GM19239 (cell line): ENCODE measurements at places on chromosomes 1 and 21.
A peak's percentile ranks its signal among the peaks of the same experiment; 100 is the strongest.

- no peak for DNase-seq
These were observed 34.9 kb downstream of the ARID1A start for GRCh38 chr1:26730695-26731094.

GRCh38 chr1:218525031-218525430 lies 179.9 kb downstream of the TGFB2 start:
- DNase-seq: no peak

DNA sequence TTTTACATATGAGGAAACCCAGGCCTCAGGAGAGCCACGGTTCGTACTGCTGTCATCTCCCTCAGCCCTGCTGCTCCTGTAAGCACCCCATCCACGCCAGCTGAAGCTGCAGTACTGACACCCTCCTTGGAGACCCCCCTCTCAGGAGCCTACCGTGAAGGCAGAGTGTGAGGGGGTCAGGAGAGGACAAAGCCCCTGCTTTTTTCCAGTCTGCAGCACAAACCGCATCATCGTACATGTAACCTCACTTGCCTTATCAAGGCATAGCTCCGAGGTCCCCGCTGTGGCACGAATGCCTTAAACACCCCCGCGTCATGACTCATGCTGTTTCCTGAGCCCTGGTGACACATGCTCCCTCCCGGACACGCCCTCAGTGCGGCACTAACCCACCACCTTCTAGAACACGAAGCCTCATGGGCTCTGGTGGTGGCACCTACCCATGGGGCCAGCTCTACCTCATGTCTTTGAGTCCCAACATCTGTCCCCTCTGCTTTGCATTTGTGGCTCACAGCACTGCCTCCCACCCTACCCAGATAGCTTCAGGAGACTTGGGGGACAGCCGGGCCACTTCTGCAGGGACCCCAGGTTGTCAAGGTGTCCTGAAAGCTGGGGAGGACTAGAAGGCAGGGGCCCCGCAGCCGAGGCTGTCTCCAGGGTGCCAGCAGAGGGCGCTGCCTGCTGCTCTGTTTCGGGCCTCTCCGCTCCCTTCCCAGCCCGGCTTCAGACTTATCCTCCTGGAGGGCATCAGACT lies 4.9 kb downstream of the SH3BGRL3 start:
- DNase-seq: peak; percentile 58

DNA sequence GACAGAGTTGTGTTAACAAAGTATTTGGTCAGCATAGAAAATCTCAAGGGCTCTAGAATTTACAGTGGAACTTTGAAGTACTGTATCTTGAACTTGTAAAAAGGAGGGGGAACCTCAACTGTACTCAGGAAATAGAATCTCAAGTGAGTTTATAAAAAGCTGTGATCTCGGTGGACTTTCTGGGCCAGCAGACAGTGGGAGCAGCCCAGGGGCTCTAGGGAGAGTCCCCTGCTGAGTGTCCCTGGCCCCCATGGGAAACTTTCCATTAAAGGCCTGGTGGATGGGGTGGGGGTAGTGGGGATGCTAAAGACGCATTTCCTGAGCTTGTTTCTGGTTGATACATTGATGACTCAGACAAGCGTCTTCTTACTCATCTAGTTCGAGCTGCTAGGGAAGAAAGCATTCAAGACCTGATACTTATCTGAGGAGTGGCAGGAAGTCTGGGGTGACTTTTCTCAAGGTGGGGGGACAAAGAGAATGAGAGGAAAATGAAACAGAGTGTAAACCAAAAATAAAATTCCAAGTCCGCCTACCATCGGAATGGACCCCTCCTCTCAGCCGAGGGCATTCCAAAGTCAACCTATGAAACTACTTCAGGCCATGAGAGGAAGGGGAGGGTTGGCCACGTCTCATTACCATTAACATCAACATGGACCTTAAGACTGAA lies 65.5 kb downstream of the NID1 start:
- DNase-seq: peak; percentile 44

- no peak for DNase-seq
These were observed 68.5 kb upstream of the SDC3 start for GRCh38 chr1:30977105-30977504.

DNA sequence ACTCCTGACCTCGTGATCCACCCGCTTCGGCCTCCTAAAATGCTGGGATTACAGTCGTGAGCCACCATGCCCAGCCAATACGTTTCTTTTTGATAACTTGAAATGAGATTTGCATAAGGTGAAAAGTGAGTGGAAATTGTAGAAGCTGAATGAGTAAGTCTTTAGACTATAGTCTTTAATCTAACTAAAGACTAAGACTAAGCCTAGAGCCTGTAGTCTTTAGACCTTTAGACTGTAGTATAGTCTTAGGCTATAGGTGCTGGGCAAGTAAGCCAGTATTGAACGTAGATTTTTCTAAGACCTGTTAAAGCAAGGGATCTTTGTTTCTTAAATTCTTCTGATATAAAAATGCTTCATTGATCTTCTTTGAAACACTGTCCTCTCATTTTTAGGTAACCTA lies 12.1 kb downstream of the PPP2R5A start:
- DNase-seq: no peak

DNA sequence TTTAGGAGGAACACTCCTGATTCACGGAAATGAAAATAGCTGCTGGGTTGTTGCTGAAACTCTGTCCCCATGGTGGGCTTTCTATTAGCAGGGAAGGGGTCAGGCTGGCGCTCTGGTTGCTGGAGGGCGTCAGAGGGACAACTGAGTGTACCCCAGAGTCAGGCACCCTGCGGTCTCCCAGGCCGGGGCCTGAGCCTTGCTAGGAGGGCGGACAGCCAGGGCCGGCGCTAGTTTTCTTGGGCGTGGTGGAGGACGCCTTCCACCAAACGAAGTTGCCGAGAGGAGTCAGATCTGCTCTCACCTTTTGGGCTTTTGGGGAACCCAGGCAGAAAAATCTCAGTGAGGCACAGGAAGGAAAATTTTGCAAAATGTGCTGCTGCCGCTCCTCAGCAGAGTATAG lies 54.8 kb downstream of the NGF start:
- no peak for DNase-seq

DNA sequence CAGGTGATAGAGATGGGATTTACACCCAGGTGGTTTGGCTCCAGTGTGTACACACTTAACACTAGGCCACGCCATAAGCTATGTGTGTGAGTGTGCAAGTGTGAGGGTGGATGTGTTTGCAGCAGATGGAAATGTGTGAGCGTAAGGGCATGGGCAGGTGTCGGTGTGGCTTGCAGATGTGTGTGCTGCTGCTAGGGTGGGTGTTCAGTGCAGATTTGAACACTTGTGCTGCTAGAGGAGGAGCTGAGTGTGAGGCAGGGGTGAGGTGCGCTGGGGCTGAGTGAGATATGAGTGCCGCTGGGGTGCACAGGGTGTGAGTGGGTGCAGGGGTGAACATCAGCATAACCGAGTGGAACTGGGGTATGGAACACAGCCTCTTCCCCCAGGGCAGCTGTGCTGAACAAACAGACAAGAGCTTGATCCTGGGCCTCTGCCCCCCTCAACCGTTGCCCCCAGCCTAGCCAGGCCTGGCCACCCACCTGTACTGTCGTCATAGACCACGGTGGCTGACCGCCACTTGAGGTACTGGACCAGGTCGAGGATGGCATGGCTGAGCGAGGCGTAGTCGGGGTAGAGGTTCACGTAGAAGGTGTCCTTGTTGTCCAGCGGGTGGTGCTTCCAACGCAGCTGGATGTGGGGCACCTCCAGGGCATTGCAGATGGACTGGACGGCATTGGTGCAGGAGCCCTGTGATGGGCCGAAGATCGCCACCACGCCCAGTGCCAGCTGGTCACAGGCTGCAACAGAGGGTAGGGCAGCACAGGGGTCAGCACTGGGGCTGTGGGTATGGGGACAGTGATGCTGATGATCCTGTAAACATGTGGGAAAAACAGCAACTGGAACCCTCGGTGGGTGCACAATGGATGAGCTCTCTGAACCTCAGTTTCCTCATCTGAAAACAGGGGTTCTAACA lies 153.9 kb downstream of the GRIK3 start:
- DNase-seq: no peak

GRCh38 chr1:1889847-1890505 lies 911 bp downstream of the GNB1 start:
- peak; percentile 70 for DNase-seq

DNA sequence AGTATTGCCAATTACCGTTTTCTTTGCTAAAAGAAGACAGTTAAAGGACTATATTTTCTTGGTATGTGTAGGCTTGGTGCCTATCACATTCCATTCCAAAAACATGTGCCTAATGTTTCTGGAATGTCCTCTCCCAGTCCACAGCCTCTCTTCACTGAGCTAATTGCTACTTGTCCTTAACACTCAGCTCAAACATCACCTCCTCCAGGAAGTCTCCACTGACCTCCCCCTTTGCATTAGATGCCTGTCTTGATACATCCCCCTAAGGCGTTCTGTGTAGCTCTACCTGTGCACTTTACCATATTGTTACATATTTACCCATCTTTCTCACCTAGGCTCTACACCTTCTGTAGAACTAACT lies 195.6 kb upstream of the CAMK1G start:
- no peak for DNase-seq

DNA sequence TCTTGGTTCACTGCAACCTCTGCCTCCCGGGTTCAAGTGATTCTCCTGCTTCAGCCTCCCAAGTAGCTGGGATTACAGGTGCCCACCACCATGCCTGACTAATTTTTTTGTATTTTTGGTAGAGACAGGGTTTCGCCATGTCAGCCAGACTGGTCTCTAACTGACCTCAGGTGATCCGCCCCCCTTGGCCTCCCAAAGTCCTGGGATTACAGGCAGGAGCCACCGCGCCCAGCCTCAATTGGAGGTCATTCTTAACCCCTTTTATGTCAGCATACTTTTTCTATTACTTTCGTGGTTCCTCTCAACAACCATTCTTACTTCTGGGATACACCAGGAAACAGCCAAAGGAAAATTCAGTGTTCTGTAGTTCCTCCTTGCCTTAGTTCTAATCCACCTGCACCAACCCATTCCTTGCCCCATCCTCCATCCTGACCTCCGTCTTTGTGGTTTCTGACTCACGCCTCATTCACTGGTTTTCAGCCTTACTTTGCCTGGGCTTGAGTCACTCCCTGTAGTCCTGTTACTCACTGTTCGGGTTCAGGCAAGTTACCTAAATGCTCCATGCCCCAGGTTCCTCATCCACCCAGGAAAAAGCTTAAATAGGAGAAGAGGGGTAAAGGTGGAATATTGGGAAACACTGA lies 12.9 kb upstream of the BCL10 start:
- DNase-seq: no peak

DNA sequence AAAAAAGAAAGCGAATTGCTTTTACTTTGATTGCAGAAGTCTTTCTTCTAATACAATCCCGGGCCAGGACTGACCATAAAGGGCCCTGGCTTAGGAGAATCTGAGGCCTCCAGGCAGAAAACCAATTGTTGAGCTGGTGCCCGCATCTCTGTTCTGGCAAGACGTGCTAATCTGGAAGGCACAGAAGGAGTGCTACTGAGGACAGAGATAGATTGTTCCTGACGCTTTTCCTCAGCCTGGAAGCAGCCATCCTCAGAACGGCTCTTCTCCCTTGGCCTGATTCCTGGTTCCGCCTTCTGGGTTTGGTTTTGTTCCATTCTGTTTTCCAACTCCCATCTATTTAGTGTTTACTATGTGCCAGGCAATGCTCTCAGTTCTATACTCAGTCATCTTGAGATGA lies 44.8 kb upstream of the SPOCD1 start:
- no peak for DNase-seq

- DNase-seq: no peak
These were observed 854.1 kb upstream of the B3GALT2 start for GRCh38 chr1:194040496-194040895.

GRCh38 chr1:186404454-186405051 lies 28.9 kb downstream of the ODR4 start:
- DNase-seq: peak; percentile 6

GRCh38 chr1:118618618-118619340 lies 369.4 kb downstream of the TBX15 start:
- DNase-seq: no peak

DNA sequence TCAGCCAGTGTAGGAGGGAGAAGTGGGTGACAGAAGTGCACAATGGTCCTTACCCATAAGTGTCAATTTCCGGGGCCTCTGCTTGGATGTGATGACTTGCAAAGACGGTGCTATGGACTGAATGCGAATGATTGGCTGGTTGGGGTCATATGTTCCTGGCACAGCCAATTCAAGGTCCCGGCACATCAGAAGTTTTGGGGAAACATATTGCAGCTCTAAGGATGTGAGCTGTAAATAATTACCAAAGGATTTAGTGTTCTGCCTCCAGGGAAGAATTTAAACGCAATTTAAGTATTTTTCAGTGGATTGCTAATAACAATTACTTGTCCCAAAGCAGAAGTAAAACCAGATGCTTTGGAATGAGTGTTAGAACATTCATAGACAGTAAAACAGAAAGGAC lies 26.9 kb upstream of the EXOSC10 start:
- DNase-seq: no peak

DNA sequence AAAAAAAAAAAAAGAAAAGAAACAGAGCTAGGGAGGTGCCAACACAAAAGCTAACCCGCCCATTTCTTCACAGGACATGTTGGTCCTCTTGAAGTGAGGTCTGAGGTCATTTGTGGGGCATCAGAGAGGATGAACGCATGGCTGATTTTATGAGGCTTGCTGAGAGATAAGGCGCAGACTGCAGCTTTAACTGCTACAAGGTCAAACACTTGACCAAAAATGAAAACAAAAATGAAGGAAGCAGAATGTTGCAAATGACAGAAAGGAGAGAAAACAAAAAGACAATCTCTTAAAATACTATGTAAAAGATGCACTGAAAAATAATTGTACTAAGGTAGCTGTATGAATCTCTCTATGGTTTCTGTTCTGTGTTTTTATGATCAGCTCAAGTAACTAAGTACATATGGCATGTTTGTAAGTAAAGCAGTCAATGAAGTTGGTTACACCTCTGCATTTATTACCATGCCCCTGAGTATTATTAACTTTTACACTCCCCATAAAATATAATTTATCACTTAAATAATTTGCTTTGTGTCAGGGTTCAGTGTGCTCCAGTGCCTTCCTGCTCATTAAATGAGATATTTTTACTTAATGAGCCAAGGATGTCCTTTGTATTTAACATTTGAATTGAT lies 249.1 kb upstream of the NR5A2 start:
- no peak for DNase-seq

DNA sequence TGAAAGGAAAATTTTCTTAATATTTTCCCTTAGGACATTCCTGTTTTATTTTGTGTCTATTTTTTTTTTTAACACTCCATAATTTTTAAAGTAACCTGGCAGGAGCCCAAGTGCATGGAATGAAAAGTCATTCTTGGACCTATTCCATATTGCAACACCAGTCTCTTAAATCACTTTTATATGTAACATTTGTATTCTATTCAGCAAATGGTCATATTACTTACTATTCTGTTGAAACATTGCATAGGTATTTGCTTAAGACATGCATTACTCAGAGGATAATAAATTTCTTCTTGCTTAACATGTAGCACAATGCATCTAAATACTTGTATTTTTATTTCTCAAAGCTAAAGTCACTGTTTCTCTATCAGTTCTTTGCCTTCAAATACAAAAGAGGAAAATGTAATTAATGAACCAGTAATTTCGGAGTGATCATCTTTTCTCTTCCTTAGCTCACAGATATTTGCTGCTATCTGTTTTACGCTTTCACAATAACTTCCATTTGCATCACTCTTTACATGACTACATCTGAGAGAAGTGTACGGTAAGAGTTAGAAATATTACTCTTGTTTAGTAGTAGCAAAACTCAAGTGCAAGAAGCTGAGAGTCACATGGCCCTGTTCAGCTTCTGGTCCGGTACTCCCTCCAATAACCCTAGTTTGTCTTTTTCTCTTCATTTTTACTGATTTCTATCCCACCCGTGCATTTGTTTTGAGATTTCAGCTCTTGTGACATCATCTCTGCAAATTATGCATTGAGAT lies 394.8 kb downstream of the USP25 start:
- no peak for DNase-seq
